SJCRH30 (cell line): ENCODE measurements at places on chromosomes 7 and 10. TPM values are rescaled to one million over a fixed set of nuclear protein-coding genes. Genes with fewer than 3 reads are reported as not detected.

Gene GIMAP8
- total RNA-seq = not detected in 2 replicates

GRCh38 chr10:288316-289200 lies 153.3 kb downstream of the ZMYND11 start:
- DNase-seq = no peak

DNA sequence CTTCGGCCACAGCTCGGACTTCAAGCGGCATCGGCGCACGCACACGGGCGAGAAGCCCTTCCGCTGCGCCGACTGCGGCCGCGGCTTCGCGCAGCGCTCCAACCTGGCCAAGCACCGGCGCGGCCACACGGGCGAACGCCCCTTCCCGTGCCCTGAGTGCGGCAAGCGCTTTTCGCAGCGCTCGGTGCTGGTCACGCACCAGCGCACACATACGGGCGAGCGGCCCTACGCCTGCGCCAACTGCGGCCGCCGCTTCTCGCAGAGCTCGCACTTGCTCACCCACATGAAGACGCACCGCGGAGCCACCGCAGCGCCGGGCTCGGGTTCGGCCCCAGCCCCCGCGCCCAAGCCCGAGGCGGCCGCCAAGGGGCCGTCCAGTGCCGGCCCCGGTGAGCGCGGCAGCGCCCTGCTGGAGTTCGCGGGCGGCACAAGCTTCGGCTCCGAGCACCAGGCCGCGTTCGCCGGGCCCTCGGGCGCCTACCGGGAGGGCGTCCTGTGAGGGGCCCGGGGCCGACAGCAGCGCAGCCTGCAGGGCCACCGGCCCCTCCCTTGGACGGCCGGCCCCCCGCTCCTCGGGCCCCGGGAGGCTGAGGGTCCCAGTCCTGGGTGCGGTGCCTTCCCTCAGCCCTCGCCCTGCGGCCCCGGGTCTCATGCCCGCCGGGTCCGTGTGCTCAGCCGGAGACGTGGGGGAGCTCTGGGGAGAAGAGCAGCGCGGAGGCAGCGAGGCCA lies 17.2 kb downstream of the ZNF316 start:
- no peak for DNase-seq

Gene CLCN1
- not detected in 2 replicates for total RNA-seq

Gene C7orf33
- 0.13 and 0.53 TPM in 2 replicates for total RNA-seq

GRCh38 chr10:7444551-7445121 lies 33.8 kb upstream of the SFMBT2 start:
- no peak for DNase-seq

Gene CDHR1
- total RNA-seq = 0.10 TPM in 1 of 2 replicates, not detected in the other

Gene CALML3
- total RNA-seq = not detected in 2 replicates

DNA sequence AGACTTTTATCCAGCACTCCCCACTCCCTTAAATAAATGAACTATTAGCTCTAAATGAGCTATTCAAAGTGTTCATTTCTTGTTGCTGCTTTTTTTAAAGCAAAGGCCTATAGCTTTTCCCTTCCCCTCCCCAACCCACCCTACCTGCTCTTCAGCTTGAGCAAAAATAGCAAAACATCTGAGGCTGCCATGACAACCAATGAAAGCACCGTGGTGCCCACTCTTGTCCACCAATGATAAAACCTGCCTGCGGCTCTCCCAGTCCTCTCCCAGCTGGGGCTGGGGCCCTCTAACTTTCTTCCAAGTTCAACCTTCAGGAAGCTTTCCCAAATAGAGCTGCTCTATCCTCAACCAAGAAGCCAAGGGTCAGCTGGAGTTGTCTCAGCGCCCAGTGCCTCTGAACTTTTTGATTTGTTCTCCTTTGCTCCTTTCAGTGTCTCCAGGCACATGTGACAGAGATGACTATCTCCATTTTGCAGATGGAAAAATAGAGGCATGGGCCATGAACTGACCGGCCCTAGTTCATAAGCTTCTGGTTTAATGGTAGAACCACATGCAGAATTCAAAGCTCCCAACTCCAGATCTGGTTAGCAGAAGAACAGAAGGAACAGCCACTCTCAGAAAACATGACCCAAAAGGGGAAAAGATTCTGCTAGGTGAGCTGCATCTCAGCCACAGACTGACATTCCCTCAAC lies 47.7 kb downstream of the PIK3AP1 start:
- DNase-seq = no peak

Gene TMEM236
- total RNA-seq = not detected in 2 replicates

GRCh38 chr7:116859323-116859722 lies 3.1 kb upstream of the CAPZA2 start:
- DNase-seq = no peak

Gene ZNF107
- total RNA-seq = 17.3 and 21.4 TPM in 2 replicates

- no peak for DNase-seq
Observed at GRCh38 chr7:105496521-105496920, 25.6 kb downstream of the PUS7 start.

Gene RBM17
- total RNA-seq = 59.8 and 60.6 TPM in 2 replicates

DNA sequence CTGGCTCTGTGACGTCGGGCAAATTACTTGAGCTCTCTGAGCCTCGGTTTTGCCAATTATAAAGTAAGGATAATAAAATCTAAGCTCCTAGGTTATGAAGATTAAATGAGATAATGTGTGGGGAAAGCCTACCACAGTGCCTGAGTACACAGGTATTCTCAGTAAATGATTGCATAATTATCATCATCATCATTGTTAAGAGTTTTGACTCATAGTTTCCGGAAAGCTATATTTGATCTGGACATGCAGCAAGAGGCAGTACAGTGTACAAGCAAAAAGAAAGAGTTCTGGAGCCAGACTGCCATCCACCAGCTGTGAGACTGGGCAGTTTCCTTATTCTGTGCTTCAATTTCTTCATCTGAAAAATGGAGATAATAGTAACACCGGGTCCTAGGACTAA lies 155.6 kb upstream of the YAE1 start:
- no peak for DNase-seq

DNA sequence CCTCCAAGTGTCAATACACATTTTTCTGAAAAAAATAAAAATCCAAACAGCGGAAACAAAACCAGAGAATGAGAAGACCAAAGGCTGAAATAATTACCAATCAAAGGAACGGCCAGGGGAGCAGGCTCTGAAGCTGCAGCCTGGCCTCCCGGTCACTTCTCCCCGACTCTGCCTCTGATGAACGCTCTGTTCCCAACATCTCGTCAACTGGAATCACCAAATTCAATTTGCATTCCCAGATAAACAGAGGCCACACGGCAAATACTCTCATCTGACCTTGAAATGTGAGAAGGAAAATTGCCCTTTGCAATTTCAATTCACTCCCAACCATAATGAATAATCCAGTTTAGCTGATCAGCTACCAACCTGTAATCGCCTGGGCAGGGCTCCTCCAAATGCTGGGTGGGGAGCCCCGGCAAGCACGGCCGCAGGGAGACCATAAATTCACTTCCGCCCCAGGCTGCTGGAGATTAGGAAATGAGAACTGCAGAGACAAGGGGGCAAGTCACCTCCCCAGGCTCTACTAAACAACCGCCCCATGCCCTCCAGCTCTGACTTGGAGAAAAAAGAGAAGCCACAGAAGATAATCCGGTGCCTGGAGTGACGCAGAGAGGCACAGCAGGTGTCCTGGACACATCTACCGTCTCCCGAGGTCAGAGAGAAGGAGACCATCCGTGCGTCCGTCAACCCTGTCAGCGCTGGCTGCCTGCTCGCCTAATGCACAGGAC lies 153.2 kb downstream of the MAD1L1 start:
- peak; percentile 61 for DNase-seq

Gene RPP30
- 47.6 and 54.9 TPM in 2 replicates for total RNA-seq

Gene TMEM213
- total RNA-seq = not detected in 2 replicates

DNA sequence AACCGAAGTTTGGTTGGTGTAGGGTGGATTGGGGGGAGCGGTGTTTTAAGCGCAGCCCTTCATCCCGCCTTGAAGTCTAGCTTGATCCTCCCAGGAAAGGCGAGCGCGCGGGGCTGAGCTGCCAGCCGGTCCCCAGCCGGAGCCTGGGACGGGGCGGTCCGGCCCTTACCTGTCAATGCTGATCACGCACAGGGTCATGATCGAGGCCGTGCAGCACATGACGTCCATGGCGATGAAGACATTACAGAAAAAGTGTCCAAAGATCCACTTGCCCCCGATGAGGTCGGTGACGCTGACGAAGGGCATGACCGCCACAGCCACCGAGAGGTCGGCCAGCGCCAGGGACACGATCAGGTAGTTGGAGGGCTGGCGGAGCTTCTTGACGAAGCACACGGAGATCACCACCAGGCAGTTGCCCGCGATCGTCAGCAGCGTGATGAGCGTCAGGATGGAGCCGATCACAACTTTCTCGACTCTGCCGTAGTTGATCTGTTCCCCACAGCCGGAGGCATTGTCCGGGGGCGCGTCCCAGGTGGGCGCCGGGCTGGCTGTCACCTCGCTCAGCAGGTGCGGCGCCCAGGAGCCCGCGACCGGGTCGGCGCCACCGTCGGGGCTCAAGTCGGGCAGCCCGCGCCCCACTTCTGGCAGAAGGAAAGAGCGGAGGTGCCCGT lies 740 bp downstream of the HTR7 start:
- DNase-seq = no peak

Gene TLX1
- not detected in 2 replicates for total RNA-seq

DNA sequence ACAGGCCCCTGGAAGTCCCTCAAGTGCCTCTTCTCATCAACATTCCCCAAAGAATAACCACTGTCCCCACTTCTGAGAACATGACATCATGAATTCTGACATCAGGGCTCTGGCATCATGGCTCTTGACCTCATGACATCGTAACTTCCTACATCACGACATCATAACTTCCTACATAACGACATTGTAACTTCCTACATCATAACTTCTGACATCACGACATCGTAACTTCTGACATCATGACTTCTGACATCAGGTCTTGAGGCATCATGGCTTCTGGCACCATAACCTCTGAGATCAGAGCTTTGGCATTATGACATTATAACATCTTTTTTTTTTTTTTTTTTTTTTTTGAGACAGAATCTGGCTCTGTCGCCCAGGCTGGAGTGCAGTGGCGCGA lies 66.7 kb upstream of the FAM20C start:
- no peak for DNase-seq

- no peak for DNase-seq
Observed at GRCh38 chr7:43392638-43393330, 190.1 kb upstream of the STK17A start.

Gene CHAT
- not detected in 2 replicates for total RNA-seq

GRCh38 chr7:5574770-5575269 lies 151.2 kb upstream of the TNRC18 start:
- peak; percentile 35 for DNase-seq

- DNase-seq = no peak
Observed at GRCh38 chr7:90965211-90965610, 299.0 kb upstream of the FZD1 start.

DNA sequence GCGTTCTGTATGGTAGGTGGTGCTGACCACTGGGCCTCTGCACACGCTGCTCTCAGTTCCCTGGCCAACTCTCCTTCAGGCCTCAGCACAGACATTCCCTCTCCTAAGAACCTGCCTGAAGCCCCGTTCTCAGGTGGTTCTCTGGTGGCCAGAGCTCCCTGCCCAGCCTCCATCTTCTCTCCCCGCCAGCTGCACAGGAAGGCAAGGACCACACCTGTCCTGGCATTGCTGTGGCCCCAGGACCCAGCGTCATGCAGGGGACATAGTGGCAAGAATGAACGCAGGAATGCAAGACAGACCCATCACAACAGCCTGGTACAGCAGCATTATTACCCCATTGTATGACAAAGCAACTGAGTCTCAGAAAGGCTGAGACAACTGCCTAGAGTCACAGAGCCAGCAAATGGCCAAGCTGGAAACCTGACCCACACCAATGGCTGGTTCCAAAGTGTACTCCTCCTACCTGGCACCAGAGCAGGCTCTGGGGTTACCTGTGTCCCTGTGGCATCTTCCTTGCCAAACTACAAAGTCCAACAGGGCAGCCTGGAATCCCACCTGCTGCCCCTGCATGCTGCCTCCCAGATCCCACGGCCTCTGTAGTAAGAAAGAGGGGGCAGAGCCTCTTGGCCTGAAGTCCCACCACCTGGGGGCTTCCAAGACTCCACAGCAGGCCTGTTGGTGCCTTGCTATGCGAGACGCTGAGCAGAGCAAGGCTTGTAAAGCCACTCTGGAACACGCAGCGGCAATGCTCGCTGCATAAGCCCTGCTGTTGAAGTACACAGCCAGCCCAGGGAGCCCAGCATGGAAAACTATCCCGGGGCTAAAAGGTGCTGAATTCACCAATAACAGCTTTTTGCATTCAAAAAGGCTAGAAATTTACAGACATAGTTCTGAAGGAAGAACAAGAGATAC lies 73.3 kb downstream of the CHST15 start:
- peak; percentile 53 for DNase-seq

DNA sequence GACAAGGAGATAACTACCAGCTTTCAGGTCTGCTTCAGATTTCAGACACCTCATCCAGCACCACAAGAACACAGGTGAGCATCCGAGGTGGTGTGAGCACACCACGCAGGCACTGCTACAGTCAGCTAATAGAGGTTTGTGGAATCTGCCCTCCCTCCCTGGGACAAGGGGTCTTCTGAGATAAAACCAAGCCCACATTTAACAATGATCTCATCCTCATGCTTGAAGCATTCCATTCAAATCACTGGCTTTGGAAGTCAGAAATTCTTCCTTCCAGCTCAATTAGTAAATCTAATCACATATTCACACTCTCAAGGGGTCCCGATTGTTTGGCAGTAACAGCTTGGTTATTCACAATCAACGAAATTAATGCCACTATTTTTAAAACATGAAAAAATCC lies 331.4 kb downstream of the ELMO1 start:
- no peak for DNase-seq

DNA sequence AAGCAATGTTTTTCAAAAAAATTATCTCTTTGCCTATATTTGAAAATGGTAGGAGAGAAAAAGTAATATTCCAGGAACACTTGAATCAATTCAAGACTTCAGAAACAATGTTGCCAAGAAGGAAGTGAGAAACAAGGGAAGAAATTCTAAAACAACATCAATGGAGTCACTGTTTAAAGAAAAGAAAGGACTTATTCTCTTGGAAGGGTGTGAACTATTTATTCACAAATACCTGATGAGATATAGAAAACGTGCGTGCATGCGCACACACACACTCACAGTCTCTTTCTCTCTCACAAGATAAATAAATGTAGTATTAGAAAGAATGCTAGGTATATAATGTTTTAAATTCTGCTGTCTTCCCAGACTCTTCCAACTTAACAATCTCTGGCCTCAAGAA lies 117.2 kb upstream of the FAM133B start:
- DNase-seq = no peak

- DNase-seq = peak; percentile 41
Observed at GRCh38 chr7:128168667-128169210, 72.3 kb upstream of the LEP start.

- DNase-seq = no peak
Observed at GRCh38 chr7:148754912-148755311, 56.2 kb downstream of the CUL1 start.

Gene NPC1L1
- total RNA-seq = not detected in 2 replicates

GRCh38 chr10:15155978-15156656 lies 12.4 kb downstream of the NMT2 start:
- DNase-seq = no peak

GRCh38 chr10:61128196-61128595 lies 184.2 kb upstream of the RHOBTB1 start:
- DNase-seq = no peak

GRCh38 chr10:16698461-16698860 lies 118.8 kb downstream of the RSU1 start:
- DNase-seq = no peak

GRCh38 chr10:21261842-21262294 lies 263.6 kb downstream of the SKIDA1 start:
- DNase-seq = no peak

GRCh38 chr10:68406111-68406814 lies 814 bp downstream of the RUFY2 start:
- DNase-seq = peak; percentile 78
